IMR-90 (cell line): ENCODE measurements at places on chromosomes 13 and 19. TPM values are rescaled to one million over a fixed set of nuclear protein-coding genes. Genes with fewer than 3 reads are reported as not detected.

DNA sequence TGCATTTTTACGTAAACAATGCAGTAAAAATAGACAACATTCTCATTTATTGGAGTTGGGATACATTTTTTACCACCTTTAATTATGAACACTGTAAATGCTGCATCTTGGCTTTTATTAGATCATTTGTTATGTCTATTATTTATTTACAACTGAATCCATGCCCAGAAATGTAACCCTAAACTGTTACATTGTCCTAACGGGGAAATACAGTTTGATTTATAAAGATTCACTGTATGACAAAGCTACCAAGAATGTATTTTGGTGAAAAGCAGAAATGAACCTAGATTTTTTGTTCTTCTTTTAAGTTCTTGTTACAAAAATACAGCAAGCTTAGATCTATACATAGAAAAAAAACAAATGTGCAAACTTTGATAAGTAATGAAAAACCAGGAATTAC, 1.1 kb downstream of the METTL21C start:
- DNase-seq, result peak; percentile 64

DNA sequence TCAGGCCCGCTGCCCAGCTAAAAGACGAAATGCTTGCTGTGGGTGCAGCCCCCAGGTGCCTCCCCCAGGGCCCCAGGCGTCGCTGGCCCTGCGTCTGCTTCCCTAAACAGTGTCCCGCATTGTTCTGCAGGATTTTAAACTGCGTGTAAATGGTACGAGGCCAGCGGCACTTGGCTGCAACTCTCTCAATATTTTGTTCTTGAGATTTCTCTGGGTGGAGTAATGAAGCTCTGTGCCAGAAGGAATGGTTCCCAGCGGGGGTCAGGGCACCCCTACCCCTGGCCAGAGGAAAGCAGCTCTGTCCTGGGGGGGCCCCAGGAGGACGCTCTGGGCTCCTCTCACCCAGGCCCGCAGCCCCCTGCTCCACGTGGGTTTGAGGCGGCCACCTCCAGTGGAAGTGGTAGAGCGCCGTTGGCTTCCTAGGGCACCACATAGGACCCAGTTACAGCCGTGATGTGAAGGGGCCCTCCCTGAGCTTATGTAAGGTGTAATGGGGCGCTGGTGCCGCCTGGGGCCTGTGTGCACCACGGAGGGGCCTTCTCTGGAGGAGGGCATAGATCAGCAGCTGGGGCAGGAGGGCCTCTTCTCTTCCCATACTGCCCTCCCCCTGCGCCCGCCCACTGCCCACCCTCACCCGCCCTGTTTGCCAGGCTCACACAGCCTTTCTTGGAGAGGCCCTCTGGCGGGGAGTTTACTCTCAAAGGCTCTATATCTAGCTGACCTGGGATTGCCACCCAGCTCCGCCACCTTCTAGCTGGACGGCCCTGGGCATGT, 19.8 kb downstream of the PAK4 start:
- no peak for DNase-seq

DNA sequence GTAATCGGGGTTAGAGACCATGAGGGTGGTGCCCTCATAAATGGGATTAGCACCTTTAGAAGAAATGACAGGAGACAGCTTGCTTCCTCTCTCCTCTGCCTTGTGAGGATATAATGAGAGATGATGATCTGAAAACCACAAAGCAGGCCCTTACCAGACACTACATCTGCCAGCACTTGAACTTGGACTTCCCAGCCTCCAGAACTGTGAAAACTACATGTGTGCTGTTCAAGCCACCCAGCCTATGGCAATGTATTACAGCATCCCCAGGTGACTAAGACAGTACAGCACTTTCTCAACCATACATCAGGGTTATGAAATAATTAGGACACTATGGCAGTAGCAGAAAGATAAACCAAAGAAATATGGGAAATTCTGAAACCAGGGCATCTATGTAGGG, 7.4 kb downstream of the ZNF564 start:
- no peak for DNase-seq

GRCh38 chr19:49591731-49592485, 926 bp downstream of the PRR12 start:
- peak; percentile 26 for DNase-seq

DNA sequence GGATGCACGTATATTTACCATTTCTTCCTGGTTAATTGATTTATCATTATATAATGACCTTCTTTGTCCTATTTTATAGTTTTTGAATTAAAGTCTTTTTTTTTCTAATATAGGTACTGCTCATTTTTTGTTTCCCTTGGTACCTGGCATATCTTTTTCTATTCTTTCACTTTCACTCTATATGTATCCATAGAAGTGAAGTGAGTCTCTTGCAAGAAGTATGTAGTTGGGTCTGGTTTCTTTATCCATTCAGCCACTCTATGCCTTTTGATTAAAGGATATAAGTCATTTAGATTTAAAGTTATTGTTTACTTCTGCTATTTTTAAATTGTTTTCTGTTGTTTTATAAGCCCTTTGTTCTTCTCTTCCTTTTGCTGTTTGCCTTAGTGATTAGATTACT, 194.3 kb upstream of the SLITRK6 start:
- no peak for DNase-seq

- no peak for DNase-seq
Observed at GRCh38 chr13:20221772-20222171, 10.3 kb downstream of the GJB6 start.

- no peak for DNase-seq
Observed at GRCh38 chr19:12648088-12648487, 18.5 kb downstream of the MAN2B1 start.

- no peak for DNase-seq
Observed at GRCh38 chr19:43768273-43769050, 12.3 kb downstream of the KCNN4 start.

DNA sequence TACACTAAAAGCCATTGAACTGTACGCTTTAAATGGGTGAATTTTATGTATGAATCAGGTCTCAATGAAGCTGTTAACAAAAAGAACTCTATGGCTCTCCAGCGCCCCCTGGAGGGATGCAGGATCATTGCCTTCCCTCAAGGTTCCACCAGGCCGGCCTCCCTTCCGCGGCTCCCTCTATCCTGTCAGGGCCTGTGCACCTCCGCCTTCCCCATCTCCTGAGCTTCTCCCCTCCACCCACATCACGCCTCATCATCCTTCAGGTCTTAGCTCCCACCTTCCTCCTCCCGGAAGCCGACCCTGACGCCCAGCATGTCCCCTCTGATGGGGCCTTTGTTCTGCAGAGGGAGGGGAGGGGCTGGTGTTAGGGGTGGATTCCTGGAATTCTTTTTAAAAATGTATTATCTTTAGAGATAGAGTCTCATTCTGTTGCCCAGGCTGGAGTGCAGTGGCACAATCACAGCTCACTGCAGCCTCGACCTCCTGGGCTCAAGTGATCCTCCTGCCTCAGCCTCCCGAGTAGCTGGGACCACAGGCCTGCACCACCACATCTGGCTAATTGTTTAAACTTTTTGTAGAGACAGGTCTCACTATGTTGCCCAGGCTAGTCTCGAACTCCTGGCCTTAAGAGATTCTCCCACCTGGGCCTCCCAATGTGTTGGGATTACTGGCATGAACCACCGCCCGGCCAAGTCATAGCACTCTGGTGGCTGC, 27.7 kb downstream of the MEIS3 start:
- peak; percentile 66 for DNase-seq

DNA sequence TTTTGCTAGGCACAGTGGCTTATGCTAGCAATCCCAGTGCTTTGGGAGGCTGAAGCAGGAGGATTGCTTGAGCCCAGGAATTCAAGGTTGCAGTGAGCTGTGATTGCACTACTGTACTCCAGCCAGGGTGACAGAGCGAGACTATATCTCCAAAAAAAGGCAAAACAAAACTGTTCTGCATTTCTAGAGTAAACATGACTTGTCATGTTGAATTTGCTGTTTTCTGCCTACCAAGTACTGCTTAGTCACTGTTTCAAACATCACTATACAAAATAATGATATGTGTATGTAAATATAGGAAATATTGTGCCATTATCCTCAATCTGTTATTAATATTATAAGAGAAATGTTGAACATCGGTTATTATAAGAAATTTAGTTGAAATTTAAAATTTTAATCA, 9.2 kb downstream of the RFC3 start:
- DNase-seq, result no peak

- DNase-seq, result no peak
Observed at GRCh38 chr19:7492142-7492541, 3.3 kb upstream of the PEX11G start.

DNA sequence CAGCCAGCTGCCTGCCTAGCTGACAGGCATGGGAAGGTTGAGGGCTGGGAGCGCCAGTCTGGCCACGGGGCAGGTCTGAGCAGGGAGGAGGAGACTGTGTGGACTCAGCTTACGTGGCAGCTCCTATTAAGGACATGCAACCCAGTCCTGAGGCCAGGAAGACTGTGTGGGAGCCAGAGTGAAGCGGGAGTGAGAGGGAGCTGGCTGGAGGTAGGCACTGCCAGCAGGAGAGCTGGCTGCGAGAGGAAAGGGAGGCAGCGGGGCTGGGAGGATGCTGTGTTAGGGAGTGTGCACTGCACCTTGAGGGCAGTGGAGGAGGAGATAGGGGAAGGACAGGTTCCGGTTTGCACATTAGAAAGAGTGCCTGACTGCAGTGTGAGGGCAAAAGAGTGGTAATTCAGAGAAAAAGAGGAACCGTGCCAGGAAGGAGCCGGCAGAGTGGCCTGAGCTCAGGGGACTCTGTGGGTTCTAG, 99.2 kb downstream of the SLC7A1 start:
- no peak for DNase-seq

DNA sequence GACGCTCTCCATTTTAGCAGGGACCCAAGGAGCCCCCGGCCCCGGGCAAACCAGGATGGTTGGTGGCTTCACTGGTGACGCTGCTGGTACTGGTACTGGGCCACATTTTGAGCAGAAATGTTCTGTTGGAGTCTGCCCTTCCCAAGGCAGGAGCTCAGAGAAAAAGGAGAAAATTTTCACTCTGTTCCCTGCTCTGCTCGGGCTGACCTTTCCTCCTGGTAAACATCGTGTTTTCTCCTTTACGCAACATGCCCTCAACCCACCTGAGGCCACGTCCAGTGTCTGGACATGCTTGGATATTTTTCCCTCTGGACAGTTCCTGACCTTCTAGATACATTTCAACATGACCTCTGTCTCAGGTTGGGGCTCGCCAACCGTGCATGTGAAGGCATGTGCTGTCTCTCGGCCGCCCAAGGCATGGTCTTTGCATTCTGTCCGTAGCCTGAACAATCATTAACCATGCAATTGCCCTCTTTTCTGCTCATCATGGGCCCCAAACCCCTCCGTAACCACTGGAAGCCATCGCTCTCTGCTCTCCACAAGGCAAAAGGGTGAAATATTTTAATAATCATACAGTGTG, 115.2 kb upstream of the PEG3 start:
- DNase-seq, result no peak

GRCh38 chr19:49642492-49643035, 555 bp downstream of the SCAF1 start:
- DNase-seq, result no peak

DNA sequence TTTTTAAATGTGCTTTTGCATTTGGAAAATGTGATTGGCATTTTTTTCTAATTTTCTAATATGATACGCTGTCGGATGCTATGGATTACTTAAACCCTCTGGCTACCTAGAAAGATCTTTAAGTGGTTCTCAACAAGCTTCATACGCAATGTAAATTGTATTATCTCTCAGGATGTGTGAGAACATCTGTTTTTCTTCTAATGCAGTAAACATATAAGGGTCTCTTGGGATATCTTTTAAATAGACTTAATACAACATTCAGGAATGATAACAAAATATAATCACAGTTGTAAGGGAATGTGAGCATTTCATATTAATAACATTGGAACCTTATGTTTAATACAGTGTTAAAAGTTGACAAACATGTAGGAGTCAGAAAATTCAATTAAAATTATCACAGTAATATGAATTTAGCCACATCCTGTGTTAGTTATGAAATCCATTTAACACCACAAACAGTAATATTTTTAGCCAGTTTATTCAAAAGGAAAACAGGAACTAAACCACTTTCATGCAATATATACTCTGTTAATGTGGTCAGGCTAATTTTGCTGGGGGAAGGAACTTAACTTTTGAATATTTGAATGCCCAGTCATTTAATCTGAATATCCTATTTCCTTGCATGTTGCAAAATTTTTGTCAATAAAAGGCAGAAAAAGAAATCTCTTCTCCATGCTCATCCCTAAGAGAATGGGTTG, 15.0 kb upstream of the ALOX5AP start:
- no peak for DNase-seq

Gene IGFL1
- total RNA-seq, result not detected in 2 replicates

Gene PRKACA
- 18.1 TPM in 2 replicates for total RNA-seq

Gene FUT2
- not detected in 2 replicates for total RNA-seq

Gene SUGP2
- total RNA-seq, result 23.3 and 25.8 TPM in 2 replicates
